ENCODE measurements at places on chromosomes 7 and 10.
A peak's percentile ranks its signal among the peaks of the same experiment; 100 is the strongest.

- peak; percentile 96 for DNase-seq
Observed at GRCh38 chr10:79403441-79404230, 41.8 kb downstream of the ZCCHC24 start.

- DNase-seq = no peak
Observed at GRCh38 chr10:14601872-14602725, 172.6 kb downstream of the FAM107B start.

DNA sequence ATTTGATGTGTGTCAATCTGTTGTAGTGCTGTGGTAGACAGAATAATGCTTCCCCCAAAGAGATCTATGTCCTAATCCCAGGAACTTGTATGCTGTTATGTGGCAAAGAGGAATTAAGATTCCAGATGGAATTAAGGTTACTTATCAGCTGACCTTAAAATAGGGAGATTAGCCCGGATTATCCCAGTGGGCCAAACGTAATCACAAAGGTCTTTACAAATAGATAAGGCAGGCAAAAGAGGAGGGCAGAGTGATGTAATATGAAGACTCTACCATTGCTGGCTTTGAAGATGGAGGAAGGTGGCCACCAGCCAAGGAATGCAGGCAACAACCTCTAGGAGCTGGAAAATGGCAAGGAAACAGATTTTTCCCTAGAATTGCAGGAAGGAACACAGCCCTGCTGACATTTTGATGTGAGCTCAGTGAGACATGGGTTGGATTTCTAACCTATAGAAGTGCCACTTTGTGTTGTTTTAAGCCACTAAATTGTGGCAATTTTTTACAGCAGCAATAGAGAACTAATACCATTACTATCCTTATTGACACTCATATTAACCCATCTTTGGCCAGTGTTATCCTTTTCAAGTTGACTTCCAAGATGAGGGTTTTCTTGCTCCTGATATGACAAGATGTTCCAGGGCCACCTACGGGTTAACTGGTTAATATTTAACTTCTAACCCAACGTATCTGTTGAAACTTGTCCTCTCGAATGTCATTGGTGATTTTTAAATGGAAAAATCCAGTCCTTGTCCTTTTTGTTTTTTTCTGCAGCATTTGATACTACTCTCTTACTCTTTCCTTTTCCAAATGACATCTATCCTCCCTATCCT, 29.3 kb downstream of the CYCS start:
- no peak for DNase-seq

- no peak for DNase-seq
Observed at GRCh38 chr7:158564663-158565035, 23.0 kb downstream of the PTPRN2 start.

DNA sequence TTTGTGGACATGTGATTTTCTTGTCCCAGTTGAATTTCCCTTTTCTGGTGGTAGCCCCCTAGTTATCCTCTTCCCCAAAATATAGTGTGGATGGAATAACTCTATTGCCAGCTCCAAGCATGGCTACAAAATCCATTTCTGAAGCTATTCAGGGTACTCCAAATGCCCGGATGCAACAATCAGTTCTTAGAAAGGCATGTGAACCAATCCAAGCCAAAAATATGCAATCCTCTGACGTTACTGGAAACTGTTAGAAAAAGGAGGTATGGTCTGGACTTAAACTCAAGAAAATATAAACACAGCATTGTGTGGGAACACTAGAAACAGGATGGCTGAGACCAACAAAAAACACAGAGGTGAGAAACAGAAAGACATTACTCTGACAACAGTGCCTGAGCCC, 347.0 kb downstream of the GPAM start:
- peak; percentile 29 for DNase-seq

DNA sequence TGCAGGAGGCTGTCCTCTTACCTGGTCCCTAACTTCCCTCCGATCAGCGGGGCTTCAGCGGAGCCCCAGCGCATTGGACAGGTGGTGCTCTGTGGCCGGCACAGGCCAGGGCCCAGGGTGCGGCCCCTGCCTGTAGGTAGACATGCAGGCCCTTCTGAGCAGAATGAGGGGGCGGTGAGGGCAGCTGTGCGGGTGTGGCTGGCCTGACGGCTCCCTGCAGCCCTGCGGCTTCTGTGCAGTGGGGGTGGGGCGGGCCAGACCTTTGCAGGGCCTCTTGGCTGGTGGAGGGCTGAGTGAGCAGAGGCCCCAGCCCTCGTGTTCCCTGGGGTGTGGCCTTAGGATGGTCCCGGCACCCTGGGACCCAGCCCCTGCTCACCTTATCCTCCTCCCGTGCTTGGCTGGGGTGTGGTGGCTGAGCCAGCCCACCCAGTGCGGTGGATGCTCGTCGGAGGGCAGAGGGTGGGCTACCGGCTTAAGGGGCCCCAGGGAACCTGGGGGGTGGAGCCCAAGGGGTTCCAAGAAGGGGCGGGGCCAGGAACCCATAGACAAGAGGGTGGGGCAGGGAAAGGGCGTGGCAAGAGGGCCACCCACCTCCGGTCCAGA, 175.2 kb upstream of the TNRC18 start:
- DNase-seq = no peak

- DNase-seq = no peak
Observed at GRCh38 chr7:106367018-106367420, 82.2 kb upstream of the NAMPT start.

DNA sequence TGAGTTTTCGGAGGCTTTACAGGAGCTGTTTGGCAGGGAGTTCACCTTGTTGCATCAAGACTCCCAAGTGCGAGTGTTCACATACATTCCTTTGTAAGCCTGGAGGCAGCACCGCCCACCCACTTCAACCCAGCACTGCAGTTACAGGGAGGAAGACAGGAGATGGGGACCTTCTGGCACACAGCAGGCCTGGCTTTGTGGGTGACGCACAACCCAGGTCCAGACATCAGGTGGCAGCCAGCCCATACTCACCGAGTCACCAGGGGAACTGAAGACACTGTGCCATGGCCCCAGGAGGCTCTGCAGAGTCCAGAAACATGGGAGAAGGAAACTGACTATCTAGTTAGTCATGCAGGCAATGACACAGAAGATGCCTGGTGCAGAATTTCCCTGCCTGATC, 305.9 kb upstream of the RNF32 start:
- DNase-seq = no peak

GRCh38 chr7:5472432-5473315, 49.0 kb upstream of the TNRC18 start:
- DNase-seq = no peak

DNA sequence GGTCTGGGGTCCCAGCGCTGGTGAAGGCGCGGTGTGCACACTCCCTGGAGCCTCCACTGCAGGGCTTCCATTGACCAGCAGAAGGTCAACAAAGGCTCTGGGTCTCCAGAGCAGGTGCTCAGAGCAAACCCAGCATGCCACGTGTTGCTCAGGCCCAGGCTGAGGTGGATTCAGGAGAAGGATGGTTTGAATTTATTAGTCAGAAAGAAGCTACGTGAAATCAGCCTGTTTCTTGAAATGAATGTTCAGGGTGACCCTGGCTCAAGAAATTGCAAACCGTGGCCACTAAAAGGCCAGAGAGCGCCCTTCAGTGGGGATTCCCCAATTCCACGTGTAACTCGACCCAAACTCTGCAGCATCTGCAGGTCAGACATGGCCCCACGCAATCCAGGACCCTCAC, 82.7 kb upstream of the PFKP start:
- no peak for DNase-seq

DNA sequence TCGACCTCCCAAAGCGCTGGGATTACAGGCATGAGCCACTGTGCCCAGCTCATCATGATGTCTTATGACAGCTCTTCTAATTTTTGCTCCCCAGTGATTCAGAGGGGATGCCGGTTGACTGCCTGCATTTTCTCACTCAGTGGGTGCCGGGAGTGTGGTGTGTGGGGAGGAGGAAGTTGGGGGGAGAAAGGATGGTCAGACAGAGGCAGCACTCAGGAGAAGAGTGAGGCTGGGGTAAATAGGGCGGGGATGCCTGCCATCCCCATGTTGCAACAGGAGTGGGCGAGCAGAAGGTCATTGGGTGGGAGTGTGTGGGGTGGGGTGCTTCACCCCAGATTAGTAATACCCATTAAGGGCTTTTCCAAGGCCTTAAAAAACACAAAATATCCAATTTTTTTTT, 3.5 kb upstream of the CCL24 start:
- no peak for DNase-seq

- DNase-seq = no peak
Observed at GRCh38 chr10:106182542-106182941, 982.0 kb downstream of the SORCS1 start.

DNA sequence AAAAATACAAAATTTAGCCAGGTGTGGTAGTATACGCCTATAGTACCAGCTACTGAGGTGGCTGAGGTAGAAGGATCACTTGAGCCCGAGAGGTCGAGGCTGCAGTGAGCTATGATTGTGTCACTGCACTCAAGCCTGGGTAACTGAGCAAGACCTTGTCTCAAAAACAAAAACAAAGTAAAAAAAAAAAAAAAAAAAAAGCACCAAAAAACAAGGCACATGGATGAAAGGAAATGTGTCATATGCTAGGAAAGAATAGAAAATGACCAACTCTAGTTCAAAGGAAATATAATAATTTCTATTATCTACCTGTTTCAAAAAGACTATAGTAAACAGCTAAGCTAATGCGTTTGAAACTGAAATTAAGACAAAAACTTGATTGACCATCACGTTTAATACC, 33.8 kb downstream of the UBE2H start:
- no peak for DNase-seq

GRCh38 chr7:159068488-159068811, 76.2 kb downstream of the VIPR2 start:
- no peak for DNase-seq

GRCh38 chr7:151416112-151416940, 6.5 kb upstream of the WDR86 start:
- no peak for DNase-seq

GRCh38 chr7:141884539-141885225, 31.5 kb upstream of the OR9A4 start:
- no peak for DNase-seq

GRCh38 chr7:117458977-117459583, 20.7 kb upstream of the CFTR start:
- DNase-seq = peak; percentile 5

DNA sequence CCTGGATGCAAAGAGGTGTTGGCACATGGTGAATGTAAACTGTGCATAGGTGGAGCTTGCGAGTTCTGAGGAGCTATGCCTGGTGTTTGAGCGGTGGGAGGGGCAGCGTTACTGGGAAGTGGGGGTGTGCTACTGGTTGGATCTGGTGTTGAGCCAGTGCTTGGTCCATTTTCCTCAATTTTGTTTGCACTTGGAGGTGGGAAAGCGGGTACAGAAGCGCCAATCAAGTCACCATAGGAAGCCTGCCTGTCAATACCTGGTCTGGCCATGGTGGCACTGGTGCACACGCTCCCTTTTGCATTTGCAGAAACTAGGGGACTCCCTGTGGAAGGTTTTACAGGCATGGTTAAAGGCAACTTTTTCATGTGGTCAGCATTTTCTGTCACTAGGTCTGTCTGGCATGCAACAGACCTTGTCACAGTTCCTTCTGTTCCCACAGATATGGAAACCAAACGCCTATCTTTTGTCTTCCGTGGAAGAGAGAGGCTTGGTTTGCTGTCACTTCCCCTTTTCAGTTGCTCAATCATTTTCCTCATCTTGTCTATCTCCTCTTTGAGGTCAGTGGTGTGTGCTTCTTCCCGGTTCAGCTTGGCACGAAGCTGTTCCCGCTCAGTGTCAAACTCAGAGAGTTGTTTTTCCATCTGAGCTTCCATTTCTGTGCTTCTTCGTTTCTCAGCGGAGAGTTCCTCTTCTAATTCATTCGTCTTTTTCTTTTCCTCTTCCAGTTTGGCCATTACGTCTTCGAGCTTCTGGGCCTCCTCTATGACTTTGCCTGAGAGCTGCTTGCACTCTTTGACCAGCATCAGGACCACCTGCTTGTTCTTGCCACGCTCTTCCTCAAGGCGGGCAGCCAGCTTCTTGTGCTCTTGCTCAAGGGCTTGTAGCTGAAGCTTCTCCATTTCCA, 81.1 kb downstream of the CTTNBP2 start:
- no peak for DNase-seq

- peak; percentile 53 for DNase-seq
Observed at GRCh38 chr7:40899636-40900507, 765.1 kb downstream of the SUGCT start.

GRCh38 chr10:60611291-60611747, 167.0 kb upstream of the CDK1 start:
- no peak for DNase-seq

Measured in foreskin melanocyte (primary cell).